Effector memory CD4-positive, alpha-beta T cell (primary cell): ENCODE measurements at places on chromosomes 4 and X.

GRCh38 chr4:153748378-153748777 lies 11.4 kb downstream of the RNF175 start:
- DNase-seq: no peak

DNA sequence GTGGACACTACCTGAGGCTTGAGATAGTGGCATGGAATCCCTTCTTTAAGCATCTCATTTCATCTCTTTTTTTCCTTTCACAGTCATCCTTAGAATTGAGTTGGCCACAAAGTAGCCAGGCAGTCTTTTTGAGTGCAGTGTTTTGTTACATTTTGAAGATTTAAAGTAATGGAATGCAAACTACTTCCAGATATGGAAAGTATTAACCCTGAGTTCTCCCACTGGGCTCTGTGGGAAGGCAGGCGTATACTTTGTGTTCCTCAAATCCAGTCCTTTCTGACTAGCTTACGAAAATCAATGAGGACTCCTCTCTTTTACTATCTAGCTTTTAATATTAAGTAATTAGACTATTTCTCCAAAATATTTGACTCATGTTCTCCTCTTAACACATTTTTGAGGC lies 29.9 kb downstream of the PCDH10 start:
- no peak for DNase-seq

DNA sequence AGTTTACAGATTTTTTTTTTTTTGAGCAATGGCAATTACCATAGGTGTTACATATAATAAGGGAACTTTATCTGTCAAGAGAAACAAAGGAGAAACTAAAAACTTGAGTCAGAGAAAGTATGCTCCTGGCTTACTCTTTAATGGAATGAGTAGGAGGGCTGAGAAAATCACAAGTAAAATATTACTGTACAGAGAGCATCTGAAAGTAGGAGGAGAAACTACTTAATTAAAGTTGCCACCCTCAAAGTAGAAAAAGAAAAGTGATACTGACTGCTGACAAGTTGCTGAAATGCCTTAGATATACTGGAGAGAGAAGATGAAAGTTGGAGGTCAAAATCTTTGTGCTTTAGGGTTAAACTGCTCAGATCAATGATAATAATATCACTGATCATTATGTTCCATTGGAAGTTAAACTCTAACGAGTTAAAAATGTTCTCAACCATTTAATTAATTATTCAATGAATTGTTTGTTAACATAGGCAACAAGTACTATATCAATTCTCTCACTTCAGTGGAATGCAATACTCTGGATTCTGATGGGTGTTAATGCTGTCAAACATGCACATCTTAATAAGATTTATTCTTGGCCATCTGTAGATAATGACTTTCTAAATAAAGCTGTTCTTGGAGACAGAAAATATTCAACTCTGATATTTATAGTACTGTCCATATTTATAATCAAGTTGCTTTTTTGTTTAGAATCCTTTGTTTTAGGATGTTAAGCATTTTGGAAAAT lies 61.2 kb upstream of the CAMK2D start:
- DNase-seq: no peak

- DNase-seq: no peak
These were observed 62.5 kb upstream of the NFKB1 start for GRCh38 chr4:102438396-102439235.

DNA sequence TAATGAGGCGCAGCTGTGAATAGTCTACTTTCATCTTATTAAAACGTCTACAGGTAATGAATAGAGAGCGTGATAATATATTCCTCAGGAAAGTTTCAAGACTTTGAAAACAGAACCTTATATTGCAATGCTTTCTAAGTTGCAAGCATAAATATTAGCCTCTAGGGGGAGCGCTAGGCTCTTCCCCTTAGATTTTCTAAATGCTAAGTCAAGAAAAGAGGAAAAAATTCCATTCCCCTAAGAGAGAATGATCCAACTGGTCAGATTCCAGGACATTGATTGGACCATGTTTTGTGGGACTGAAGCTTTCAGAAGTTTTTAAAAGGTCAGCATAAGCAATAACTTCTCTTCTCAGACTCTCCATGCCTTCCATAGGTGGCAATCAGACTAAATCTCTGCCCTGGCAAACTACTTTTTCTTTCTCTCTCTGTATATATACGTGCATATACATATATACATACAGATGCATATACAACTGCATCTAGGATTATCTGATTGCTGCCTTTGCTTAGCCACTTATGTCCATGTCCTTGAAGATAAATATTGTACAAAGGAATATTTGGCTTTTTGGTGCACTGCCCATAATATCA lies 492.9 kb downstream of the INPP4B start:
- no peak for DNase-seq

DNA sequence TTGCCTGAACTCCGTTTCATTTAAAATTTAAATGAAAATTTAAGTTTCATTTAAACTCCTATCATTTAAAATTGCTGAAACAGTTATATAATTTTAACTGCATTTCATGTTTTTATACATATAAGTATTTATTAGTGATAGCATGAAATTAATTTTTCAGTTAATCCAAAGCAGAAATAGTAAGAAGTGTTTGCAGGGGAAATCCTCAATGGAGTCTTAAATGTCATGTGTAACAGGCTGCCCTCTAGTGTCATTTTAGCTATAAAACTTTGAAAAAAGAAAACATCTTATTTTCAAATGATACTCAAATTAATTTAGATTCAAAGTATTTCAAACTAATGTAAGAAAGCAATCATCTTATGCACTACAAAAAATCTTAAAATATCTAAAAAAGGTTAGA lies 27.2 kb downstream of the TAPT1 start:
- no peak for DNase-seq

GRCh38 chr4:23290656-23291055 lies 597.9 kb downstream of the GBA3 start:
- no peak for DNase-seq

DNA sequence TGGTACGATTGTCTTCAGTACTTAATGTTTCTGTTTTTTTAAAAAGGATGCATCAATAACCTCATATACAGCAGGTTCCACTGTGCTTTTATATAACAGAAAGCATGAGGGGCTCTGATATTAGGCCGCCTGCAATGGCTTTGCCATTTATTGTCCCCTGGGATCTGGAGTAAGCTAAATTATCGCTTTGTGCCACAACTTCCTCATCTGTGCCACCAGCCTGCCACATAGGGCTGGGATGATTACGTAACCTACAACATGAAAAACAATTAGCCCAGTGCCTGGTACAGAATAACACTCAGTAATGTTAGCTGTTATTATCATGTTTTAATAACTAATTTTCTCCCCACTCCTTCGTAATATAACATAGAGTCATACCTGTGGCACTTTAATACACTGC lies 65.5 kb upstream of the TRIM2 start:
- DNase-seq: no peak

GRCh38 chrX:41664375-41664901 lies 24.3 kb upstream of the GPR34 start:
- DNase-seq: no peak

DNA sequence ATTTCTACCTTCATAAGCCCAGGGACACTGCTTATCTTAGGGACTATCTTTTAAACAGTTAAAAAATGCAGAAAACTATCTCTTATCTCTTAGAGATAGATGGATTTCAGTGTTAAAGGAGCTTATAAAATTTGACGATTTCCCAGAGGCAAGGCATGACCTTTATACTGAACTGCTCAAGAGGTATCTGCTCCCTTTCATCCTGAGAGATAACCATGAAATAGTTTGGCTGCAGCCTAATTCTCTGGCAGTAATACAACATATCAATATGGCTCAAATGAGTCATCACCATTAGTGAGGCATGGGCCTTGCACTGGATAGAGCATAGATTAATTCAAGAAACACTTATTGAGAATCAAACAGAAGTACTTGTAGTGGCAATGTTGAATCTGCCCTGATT lies 348.2 kb upstream of the GRIA3 start:
- no peak for DNase-seq

- DNase-seq: no peak
These were observed 97.3 kb upstream of the NOCT start for GRCh38 chr4:138918169-138918869.

- DNase-seq: no peak
These were observed 344.7 kb downstream of the GALNTL6 start for GRCh38 chr4:172157946-172158345.
